ENCODE measurements at places on chromosomes 3 and 15.
A peak's percentile ranks its signal among the peaks of the same experiment; 100 is the strongest.

GRCh38 chr15:31352911-31353811, 26.5 kb downstream of the KLF13 start:
- DNase-seq, result peak; percentile 45

GRCh38 chr15:90352107-90352893, at the start of gene ZNF774:
ZNF774 (plus strand) TSS chr15:90352284; CDS start chr15:90354661, 2,377 bp downstream.
- peak; percentile 72 for DNase-seq

DNA sequence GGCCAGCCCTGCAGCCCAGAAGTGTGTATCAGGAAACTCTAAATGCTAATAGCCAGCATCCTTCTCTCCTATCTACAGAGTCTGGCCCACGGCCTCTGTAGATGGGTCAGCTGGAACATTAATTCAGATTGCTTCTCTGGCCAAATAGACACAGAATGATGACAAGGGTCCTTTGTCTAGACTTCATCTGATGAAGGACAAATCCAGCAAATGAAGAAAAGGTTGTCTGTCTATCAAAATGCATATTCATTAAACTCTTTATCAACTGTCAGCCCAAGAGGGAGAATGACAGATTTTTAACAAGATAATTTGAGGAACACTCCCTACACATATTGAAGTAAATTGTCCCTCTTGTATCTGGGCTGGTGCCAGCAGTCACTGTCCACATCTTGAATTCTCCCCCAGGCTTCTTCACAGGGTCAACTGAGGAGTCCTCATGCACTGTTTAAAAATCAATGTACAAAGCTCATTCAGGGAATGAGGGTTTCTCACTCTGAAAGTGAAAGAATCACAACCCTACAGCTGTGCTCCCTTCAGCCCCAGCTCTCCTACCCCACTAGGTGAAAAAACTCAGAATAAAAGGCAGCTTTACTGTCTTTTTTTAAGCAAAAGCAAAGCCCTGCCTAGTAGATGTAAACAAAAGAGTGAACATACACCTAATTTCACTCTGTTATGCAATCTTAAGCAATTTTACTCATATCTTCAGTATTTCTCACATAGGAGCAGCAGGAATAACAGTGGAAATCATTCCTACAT, 507.7 kb downstream of the IGSF11 start:
- no peak for DNase-seq

GRCh38 chr15:67953299-67953698, 100.8 kb upstream of the PIAS1 start:
- no peak for DNase-seq

GRCh38 chr15:70234256-70234905, 136.7 kb upstream of the TLE3 start:
- no peak for DNase-seq

GRCh38 chr3:73255609-73256029, 194.2 kb downstream of the EBLN2 start:
- no peak for DNase-seq

DNA sequence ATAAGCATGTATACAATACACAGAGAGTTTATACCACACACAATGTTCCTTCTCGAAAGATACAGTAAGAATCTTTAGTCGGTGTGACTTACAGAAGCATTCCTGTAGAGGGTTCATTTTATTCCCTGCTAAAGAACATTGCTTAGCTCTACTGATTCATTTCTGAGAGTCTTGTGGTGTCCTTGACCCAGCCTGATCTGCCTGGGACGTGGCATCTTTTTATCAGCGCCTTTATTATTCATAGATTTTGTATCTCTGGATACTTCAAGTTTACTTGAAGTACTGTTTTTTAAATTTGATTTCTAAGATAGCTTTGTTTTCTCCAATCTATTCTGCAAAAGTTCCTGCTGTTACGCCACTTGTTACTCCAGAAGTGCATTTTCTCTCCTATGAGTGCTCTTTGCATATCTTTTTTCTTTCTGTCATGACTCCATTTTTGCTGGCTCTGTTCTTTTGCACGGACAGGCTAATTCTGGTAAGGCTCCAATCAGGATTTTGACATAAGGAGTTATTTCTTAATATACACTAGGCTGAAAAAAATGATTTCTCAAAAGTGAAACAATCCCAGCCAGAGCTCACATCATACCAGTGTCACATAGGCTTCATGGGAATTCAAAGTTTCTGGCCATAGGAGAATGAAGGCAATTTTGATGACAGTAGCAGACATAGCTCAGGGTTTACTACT, 114.5 kb upstream of the TNIK start:
- no peak for DNase-seq

DNA sequence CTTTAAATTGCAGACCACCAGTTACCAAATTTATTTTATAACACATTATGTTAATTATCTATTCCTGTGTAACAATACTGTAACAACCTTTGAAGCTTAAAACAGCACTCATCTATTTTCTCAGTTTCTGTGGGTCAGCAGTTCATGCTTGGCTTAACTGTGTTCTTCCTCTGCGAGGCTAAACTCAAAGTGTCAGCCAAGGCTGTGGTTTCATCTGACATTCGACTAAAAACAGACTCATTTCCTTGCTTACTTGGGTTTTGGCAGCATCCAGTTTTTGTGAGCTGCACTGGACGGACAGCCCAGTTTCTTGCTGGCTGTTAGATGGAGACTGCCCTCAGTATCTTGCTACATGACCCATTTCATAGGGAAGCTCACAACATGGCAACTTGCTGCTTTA, 247.3 kb upstream of the KCNH8 start:
- DNase-seq, result no peak

DNA sequence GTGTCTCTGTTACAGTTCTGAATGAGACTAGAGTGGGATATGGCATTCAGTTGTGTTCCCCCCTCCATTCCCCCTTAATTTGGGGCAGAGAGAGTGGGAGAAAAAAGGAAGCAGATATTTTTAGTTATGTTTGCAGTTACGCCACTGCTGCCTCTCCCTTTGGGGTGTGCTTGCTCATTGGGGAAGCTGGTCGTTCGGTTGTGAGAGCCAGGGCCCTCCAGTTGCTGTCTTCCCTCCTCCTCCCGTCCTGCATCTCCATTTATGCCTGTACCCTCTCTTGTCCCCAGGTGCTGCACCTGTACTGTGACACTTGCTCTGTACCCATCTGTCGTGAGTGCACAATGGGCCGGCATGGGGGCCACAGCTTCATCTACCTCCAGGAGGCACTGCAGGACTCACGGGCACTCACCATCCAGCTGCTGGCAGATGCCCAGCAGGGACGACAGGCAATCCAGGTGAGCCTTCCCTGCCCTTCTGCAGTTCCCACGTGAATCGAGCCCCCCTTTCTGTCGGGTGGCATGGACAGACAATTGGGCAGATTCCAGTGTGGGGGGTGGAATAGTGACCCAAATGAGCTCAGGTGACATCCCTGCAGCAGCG, 55.8 kb downstream of the TRIM71 start:
- DNase-seq, result no peak

DNA sequence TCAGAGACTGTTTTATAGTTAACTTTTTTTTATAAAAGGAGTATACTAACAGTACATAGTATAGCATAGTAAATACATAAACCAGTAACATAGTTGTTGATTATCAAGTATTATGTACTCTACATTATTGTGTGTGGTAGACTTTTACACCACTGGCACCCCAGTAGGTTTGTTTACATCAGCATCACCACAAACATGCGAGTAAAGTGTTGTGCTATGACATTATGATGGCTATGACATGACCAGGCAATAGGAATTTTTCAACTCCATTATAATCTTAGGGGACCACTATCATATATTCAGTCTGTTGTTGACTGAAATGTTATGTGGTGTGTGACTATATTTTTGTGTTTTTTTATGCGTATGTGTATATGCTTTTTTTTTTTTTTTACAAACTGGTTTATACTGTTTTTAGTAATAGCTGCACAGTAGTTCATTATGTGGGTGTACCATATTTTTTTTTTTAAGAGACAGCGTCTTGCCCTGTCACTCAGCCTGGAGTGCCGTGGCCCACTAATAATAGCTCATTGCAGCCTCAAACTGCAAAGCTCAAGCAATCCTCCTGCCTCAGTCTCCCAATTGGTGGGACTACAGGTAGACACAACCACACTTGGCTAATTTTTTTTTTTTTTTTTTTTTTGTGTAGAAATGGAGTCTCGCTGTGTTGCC, 1.9 kb downstream of the CAPN7 start:
- DNase-seq, result no peak

DNA sequence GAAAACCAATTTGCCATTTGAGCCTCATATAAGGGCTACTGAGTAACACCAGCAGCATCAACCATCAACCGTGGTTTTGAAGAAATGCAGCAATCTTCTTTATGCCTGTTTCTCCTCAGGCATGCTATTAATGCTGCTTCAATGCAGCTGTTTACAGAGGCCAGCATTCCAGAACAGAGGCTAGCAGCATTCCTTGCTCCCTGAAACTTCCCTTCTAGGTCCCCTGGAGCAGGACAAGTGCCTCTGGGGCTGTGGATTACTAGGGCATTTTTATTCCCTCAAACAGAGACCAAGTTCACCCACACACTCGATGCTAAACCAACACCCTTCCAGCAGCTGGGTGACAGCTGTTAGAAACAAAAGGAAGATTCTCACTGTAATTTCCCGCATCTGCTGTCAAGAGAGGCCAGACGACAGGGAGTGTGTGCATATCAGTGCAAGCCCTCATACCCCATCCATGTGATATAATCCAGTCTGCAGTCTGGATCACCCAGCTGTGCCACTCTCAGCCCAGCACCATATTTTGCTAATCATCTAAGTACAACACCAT, 57.5 kb downstream of the HOMER2 start:
- no peak for DNase-seq

GRCh38 chr3:125186261-125186787, 26.2 kb downstream of the SLC12A8 start:
- DNase-seq, result no peak

GRCh38 chr3:5187920-5188418, 462 bp downstream of the EDEM1 start:
- DNase-seq, result no peak

DNA sequence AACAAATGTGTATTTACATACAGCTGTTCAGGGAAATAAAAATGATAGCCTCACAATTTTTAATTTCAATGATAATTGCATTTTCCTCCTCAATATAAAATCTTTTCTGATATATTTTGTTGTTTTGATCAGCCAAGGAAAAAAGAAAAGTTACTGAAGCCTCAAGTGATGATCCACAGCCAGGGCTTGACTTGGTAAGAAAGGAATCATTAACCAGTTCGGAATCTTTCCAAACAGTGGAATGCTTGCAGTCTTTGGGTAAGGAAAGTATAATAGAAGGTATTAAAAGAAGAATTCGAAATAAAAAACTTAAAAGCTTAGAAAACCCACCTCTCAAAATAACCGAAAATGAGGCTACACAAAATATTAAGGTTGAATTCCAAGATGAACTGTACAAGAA, 1.0 kb downstream of the TOPAZ1 start:
- DNase-seq, result no peak

Data from thoracic aorta (tissue), 2 donors.